ENCODE measurements at places on chromosomes 1 and 21.

DNA sequence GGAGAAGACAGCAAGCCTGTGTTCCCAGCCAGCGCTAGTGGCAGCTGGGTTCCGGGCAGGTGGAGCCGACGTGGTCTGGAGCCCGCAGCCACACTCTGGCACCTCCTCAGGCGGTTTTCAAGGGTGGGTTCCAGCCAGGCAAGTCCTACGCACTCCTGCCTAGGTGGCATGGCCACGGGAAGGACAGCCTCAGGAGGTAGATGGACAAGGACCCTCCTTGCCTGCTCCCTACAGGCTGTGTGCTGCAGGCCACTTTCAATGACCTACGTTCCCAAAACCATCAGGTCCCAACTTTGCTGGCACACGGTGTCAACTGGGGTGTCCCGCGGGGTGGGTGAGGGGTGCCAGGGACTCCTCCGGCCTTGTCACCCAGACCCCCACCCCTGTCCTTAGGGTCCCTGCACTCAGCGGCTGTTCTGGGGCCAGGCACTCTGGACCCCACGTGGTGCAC is 6.7 kb upstream of the PTGER3 start:
- no peak for DNase-seq

GRCh38 chr1:158049853-158050252 is 56.4 kb downstream of the KIRREL1 start:
- no peak for DNase-seq

DNA sequence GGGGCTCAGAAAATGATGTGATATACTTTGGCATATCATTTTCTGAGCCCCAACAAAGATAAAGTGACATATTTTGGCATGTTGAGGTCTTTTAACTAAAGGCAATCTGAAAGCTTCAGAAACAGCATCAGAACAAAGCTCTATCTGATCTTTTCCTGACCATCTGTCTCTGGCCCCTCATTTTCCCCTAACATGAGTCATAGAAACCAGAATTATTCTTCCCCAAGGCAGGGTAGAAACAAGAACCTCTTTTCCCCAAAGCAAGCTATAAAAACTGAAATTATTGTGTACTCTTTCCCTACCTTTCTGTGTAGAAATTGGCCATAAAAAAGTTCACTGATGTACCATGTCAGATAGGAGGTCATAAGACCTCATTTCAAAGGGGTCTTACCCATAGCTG is 48.7 kb upstream of the PLA2G4A start:
- DNase-seq, result no peak

GRCh38 chr1:184143449-184143848 is 91.9 kb downstream of the TSEN15 start:
- DNase-seq, result no peak

- DNase-seq, result no peak
Measured at GRCh38 chr21:41235201-41235600, 67.2 kb downstream of the BACE2 start.

- no peak for DNase-seq
Measured at GRCh38 chr1:177783051-177783450, 186.8 kb downstream of the SEC16B start.

All from NCI-H187 (cell line).